Left ventricle myocardium inferior (tissue), 1 donor: ENCODE measurements at places on chromosomes 2 and 18. TPM values are rescaled to one million over a fixed set of nuclear protein-coding genes. Genes with fewer than 3 reads are reported as not detected.

DNA sequence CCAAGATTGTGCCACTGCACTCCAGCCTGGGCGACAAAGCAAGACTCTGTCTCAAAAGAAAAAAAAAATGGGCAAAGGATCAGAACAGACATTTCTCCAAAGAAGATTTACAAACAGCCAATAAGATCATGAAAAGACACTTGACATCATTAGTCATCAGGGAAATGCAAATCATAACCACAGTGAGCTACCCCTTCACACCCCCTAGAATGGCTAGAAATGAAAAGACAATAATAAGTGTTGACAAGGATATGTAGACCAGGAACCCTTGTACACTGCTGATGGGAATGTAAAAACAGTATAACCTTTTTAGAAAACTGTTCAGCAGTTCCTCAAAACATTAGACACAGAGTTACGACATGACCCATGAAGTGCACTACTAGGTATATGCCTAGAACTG, 18.4 kb upstream of the MTERF4 start:
- DNase-seq, result no peak

- DNase-seq, result no peak
These were observed 85.6 kb downstream of the ABCA12 start for GRCh38 chr2:215052810-215053209.

The ARMC9 gene
- 3.1 TPM for total RNA-seq

The DHRS9 gene
- total RNA-seq, result 7.3 TPM

The COLEC11 gene
- 4.9 TPM for total RNA-seq

GRCh38 chr2:201275069-201275468, 14.7 kb downstream of the CASP8 start:
- DNase-seq, result no peak

The MC2R gene
- total RNA-seq, result not detected

DNA sequence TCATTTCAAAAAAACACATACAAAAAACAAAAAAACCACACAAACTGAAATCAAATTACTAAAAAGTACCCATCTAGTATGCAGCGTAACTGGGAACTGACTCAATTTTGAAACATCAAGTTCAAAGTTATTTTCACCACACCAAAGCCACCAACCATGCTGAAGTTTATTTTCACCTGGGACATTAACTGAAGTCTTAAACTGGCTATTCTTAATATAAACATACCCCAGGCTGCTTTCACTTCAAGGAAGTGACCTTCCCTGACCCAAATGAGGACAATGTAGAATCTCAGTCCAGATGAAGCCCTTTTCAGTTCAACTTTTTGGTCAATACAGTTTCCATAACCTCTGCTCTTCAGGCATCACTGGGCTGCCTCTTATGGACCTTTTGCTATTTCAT, 84.6 kb downstream of the PIGN start:
- DNase-seq, result no peak

GRCh38 chr2:179351057-179351456, 86.4 kb upstream of the SESTD1 start:
- no peak for DNase-seq

GRCh38 chr18:12408247-12408869, 629 bp downstream of the PRELID3A start:
- DNase-seq, result no peak

DNA sequence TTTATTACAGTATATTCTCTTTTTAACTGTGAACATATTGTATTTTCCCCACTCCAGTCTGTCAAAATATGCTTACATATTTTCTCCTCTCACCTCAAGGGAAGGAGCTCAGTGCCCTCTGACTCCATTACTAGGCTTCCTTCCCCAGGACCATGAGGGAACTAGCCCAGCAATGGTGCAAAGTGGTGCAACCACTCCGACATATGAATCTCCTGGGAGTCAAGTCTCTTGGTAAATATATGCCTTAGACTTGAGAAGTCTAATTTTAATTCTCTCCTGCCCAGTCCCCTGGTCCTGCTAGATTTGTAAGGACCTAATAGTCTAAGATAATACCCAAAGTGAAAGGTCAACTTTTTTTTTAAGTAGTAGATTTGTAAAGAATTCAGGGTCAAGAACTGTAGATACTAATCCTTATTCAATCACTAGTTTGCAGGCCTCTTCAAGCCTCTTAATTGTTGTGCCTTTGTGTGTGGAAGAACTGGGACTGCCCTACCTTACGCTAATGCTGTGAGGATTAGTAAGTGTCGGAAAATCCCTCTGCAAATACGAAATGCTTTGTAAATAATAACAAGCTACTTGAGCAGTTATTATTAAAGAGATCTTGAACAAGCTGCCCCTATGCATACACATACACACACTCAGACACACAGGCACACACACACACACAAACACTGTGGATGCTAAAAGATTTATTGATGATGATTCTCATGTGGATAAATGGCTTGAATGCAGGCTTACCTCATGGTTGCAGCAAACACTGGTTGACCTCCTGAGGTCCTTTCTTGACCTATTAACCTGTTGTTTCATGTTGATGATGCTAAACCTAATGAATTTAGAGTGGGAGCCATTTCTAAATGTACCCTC, 251.2 kb upstream of the PARD3B start:
- DNase-seq, result no peak

GRCh38 chr2:128685841-128686496, 367.3 kb upstream of the HS6ST1 start:
- no peak for DNase-seq

GRCh38 chr2:70658476-70658875, 104.8 kb upstream of the TGFA start:
- DNase-seq, result no peak

- DNase-seq, result no peak
These were observed 6.0 kb downstream of the HOXD3 start for GRCh38 chr2:176162911-176163671.

- DNase-seq, result no peak
These were observed 34.2 kb downstream of the VWA3B start for GRCh38 chr2:98121149-98121548.

- DNase-seq, result no peak
These were observed 14.8 kb upstream of the PARD3B start for GRCh38 chr2:204530464-204530805.

The ALPP gene
- not detected for total RNA-seq

- DNase-seq, result no peak
These were observed 816 bp downstream of the GALNT14 start for GRCh38 chr2:31137211-31138036.

- peak; percentile 64 for DNase-seq
These were observed 25.0 kb downstream of the SPEG start for GRCh38 chr2:219459460-219460311.

DNA sequence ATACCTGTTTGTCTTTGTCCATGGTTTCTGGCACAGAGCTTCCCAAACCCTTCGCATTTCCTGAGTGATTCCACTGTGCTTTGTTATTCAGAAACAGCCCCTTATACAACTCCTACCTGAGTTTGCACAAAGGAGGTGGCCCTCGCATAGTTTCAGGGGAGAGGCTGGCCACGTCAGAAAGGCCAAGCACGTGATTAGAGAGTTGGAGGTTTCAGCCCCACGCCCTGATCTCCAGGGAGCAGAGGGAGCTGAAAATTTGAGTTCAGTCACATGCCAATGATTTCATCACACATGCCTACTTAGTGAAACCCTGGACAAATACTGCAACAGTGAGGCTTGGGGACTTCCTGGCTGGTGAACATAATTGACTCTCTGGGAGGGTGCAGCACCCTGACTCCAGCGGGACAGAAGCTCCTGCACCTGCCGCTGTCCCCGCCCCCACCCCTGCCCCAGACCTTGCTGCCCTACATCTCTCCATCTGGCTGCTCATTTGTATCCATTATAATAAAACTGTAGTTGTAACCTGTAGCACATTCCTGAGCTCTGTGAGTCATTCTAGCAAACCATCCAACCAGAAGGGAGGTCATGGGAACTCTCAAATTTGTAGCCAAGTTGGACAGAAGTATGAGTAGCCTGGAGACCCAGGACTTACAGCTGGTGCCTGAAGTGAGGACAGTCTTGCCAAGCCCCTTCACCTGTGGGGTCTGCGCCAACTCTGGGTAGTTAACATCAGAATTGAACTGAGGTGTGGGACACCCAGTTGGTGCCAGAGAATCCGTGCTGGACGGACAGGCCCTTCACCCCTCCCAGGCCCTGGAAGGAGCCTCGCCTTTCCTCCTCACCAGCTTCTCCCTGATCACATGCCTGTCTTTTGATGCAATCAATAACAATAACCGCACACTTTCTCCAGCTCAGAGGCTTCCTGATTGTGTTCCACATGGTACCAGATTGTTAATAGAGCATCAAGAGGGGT, 224.3 kb downstream of the ANAPC1 start:
- DNase-seq, result peak; percentile 40

DNA sequence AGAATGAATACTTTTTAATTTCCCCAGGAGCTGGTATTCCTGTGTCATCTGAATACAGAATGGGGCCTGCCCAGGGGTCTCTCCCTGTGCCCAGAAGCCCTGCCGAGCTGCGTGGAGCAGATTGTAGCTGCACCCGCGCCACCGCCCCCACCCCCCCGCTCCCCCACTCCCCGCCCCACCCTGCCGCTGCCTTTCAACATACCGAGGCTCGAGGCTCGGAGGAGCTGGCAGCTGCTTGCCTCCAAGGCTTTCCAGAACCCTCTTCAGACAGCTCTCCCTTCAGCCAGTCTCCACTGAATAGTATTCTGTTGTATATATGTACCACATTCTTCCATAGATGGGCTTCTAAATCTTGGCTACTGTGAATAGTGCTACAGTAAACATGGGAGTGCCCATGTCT, 150.7 kb downstream of the TSN start:
- DNase-seq, result no peak

GRCh38 chr2:159179696-159180095, 106.8 kb downstream of the WDSUB1 start:
- no peak for DNase-seq

The PKDCC gene
- total RNA-seq, result 88.7 TPM

The SLC9A4 gene
- total RNA-seq, result not detected

DNA sequence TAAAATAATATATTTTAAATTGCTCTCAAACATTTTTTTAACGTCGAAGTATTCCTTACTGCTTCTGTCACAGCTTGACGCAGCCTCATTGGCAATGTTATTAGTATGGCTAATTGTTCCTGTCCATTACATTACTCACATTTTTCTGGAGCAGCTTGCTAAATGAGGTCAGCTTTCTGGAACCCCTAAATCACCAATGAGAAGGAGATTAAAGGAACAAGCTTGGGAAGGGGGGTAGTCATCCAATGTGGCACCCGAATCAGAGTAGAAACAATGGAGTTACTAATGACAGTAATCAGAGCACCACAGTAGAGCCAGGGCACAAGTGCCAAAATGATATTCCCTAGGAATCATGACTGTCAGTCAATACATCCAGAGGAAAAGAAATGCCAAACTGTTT, 5.1 kb downstream of the NEUROD1 start:
- DNase-seq, result no peak

The TCF23 gene
- total RNA-seq, result 0.08 TPM

The FLACC1 gene
- total RNA-seq, result 11.8 TPM

DNA sequence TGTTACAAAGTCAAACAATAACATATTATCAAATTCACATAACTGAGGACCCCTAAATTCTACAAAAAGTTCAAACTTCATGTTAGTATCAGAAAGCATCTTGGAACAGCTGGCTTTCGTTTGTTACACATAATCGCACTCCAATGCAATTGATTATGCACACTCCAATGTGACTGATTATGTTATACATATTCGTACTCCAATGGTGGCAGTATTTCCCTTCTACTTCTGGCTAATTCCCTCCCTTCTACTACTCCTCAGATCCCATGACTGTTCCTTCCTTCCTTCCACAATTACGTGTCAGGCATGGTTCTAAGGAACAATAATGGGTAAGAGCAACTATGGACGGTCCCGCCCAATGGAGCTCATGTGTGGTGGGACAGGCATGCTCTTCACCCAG, 137.1 kb upstream of the CCDC150 start:
- DNase-seq, result no peak

The EML6 gene
- 0.77 TPM for total RNA-seq

- no peak for DNase-seq
These were observed 314.9 kb upstream of the SOX11 start for GRCh38 chr2:5377323-5377722.

GRCh38 chr2:12114816-12115215, 368.4 kb downstream of the LPIN1 start:
- no peak for DNase-seq

GRCh38 chr2:237322564-237322963, 91.4 kb downstream of the COL6A3 start:
- no peak for DNase-seq

- no peak for DNase-seq
These were observed 84.3 kb upstream of the SERTAD2 start for GRCh38 chr2:64738026-64738425.

The MREG gene
- total RNA-seq, result 0.22 TPM

- DNase-seq, result no peak
These were observed 120.1 kb downstream of the LRP1B start for GRCh38 chr2:142010477-142011270.

DNA sequence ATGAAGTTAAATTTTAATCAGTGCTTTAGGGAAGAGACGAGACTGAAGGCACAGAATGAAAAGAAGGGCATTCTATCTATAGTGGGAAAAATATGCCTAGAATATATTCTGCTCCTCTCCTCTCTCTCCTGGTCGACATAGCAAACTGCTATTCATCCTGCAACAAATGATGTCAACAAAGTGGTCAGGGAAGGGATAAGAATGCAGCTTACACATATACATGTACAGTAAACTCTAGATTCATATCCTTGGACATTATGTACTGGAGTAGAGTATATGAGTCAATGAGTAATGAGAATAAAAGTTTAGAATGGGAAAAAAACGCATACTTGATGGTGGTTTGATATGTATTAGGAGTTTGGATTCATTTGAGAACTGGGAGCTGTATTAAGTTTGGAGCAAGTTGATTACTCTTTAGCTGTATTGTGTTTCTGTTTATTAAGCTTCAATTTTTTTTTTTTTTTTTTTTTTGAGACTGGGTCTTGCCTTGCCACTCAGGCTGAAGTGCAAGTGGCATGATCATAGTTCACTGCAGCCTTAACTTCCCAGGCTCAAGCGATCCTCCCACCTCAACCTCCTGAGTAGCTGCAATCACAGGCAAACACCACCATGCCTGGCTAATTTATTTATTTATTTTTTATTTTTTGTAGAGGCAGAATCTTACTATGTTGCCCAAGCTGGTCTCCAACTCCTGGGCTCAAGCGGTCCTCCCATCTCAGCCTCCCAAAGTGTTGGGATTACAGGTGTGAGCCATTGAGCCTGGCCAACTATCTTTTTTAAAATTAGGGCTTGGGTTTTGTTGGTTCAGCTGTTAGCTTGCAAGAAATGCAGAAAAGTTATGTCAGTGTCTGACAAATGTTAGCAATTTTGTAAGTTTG, 53.8 kb downstream of the STAT1 start:
- DNase-seq, result no peak

DNA sequence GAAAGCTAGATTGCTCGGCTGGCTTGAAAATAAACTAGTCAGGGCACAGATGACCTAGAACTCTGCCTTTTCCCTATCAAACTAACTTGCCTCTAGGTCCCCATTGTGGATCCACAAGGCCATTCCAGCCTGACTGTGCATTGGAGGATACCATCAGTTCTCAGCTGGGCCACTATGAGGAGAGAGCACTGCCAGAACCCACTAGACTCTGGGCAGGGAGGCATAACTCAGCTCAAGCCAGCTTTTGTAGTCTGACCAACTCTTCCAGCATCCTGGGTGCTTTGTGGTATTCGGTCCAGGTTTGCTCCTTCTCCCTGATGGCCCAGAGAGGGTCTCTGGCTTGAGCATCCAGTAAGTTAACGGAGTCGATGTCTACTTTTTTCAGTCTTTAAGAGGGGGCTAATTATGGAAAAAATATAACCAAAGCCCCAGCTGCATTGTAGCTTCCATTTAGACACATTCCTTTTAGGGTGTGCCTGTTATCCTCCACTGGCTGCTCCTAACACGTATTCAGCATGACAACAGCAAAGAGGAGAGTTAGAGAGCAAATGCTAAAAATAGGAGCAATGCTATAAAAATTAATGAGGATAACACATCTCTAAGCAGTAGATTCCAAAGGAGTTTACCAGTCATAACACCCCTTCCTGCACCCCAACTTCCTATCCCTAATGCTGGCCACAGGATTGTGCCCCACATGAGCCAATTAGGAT, 15.2 kb downstream of the GKN2 start:
- DNase-seq, result no peak
